ENCODE measurements at places on chromosomes 16 and 17.

DNA sequence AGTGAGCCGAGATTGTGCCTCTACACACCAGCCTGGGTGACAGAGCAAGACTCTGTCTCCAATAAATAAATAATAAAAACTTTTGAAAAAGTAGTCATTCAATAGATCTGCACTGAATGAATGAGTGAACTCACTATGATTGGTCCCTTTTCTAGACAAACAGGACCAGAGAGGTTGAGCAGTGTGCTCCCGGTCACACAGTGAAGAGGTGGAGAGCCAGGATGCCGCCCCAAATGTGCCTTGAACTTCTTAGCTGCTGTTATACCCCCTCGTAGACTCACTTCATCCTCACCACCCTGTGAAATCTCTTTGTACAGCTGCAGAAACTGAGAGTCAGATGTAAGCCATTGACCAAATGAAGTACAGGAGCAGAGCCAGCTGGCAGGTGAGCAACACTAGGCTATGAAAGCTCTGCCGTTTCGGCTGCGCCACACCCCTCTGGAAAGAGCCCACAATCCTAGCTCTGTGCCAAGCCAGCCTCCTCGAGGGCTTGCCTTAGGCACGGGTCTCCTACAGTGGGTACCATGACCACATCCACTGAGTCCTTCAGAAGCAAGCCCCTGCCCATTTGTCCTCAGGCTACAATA lies 7.8 kb upstream of the KIAA0513 start:
- no peak for DNase-seq

DNA sequence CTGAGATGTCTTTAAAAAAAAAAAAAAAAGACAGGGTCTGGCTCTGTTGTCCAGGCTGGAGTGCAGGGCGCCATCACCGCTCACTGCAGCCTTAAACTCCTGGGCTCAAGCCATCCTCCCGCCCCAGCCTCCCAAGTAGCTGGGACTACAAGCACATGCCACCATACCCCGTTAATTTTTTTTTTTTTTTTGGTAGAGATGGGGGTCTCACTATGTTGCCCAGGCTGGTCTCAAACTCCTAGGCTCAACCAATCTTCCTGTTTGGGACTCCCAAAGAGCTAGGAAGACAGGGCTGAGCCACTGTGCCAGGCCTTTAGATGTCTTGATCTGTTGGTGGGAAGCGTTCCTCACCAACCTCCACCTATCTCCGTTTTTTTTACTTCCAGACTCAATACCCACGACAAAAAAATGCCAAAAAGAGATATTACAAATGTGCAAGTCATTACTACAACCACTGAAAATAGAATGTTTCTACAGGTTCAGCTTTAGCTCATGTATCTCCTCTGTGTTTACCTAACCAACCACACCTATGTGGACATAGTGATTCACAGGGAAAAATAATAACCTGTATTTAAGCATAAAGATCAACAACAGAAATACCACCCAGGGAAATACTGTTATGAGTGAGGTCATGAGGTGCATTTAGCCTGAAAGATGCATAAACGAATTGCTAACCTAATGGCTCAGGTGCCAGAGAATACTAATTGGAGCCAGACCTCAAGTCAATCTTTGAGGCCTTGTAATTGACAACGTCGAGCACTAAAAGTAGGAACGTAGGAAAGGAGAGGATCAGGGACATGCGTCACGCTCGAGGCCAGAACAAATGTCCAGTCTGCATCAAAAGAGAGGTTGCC lies 22.6 kb downstream of the NACA2 start:
- no peak for DNase-seq

- DNase-seq: no peak
Measured at GRCh38 chr16:67456391-67457081, 24.4 kb downstream of the ATP6V0D1 start.

GRCh38 chr17:8598913-8599312 lies 31.6 kb downstream of the MYH10 start:
- DNase-seq: no peak

GRCh38 chr16:67803894-67804293 lies 2.5 kb downstream of the RANBP10 start:
- no peak for DNase-seq

GRCh38 chr17:332558-333322 lies 19.9 kb downstream of the RPH3AL start:
- no peak for DNase-seq

DNA sequence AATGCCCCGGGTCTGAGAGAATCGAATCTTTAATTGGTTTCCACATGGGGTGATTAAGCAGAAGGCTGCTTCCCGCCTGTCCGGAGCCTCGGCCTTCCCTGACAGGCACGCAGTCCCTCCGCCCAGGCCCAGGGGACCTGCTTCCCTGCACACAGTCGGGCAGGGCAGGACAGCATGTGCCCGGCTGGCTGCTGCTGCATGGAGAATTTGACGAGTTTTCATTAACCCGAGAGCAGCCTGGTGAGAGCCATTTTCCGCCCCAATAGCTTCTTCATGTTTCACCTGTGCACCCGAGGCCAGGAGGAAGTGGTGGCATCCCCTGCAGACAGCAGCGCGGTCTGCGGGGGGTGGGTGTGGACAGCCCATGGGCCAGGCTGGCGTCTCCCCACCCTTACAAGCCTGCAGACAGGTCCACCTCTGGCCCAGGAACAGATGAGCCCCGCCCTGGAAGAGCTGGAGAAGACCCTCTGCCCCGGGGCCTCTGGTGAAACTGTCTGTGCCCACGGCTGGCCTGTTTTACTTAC lies 67.0 kb downstream of the KLHDC4 start:
- DNase-seq: no peak

DNA sequence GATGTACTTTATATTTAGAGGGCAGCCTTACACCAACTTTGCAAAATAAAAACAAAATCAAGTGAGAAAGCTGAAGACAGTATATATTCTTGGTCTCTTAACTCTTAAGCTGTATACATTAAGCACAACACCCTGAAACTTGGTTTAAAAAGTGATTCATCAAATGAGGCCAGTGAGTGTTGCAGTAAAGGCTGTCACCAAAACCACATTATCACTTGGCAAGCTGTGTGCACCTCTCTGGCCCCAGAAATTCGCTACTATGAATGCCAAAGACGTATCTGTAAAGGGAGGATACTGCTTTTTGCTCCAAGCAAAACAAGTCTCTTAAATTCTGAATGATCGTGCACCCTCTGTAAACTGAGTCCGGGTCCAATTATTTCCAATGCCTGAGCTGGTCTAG lies 163.9 kb downstream of the ZFHX3 start:
- peak; percentile 30 for DNase-seq

GRCh38 chr17:79741751-79742588 lies 11.2 kb downstream of the ENPP7 start:
- DNase-seq: peak; percentile 53

- no peak for DNase-seq
Measured at GRCh38 chr16:15810411-15810810, 46.4 kb downstream of the MYH11 start.

GRCh38 chr16:67537270-67537635 lies 8.6 kb downstream of the RIPOR1 start:
- DNase-seq: no peak

DNA sequence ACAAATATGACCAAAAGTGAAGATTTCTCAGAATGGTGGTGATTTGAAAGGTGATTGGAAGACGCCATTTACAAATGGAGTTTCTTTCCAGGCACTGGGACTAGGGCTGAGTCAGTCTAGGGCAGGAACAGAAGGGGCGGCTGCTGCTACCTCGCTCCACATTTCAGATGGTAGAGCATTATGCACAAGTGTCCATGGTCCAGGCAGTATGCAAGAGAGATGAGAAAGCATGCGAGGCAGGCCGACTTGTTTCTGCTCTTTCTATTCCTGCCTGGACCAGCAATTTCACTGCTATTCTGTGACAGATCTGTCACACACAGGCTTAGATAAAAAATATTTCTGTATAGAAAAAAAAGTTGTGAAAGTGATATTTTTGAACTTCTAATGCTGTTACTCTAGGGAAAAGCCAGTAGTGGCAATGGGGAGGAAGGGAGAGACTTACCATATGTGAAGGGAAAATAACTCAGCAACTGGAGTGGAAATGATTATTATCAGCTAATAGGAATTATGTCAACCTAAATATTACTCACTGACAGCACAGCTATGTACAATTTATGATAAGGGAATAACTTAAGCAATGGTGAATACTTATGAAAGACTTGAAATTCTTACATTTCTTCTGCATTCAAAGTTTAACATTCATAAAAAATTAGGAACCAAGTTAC lies 134.7 kb upstream of the NETO2 start:
- DNase-seq: no peak

Data from H4 (cell line).